ENCODE measurements at places on chromosomes 2 and 18.

DNA sequence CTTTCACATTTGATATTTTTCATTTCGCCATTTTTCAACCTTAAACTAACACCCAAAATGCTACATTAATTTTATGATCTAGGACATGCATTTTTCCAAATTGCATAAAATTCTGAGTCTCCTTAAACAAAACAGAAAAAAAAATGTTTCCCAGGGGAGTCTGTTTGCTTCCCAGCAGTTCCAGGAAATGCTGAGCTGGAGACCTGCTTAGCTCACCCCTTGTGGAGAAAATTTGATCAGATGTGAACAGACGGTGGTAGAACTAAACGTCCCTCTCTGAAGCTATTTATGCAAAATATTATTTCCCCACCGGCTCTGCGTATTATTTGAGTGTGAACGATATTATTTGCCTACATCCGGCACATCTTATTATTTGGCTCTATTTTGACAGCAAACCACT lies 74.9 kb upstream of the AGAP1 start:
- DNase-seq, result no peak

GRCh38 chr2:181411105-181411849 lies 45.9 kb upstream of the ITGA4 start:
- DNase-seq, result no peak

- no peak for DNase-seq
Measured at GRCh38 chr2:147630585-147630984, 214.2 kb upstream of the ACVR2A start.

GRCh38 chr2:48364100-48364499 lies 165.9 kb upstream of the STON1 start:
- no peak for DNase-seq

GRCh38 chr18:75475228-75475627 lies 47.7 kb upstream of the SMIM21 start:
- no peak for DNase-seq

GRCh38 chr2:10252224-10252623 lies 50.5 kb upstream of the HPCAL1 start:
- no peak for DNase-seq

- DNase-seq, result no peak
Measured at GRCh38 chr2:39696838-39697237, 31.1 kb downstream of the TMEM178A start.

GRCh38 chr2:8857709-8858108 lies 20.3 kb upstream of the KIDINS220 start:
- DNase-seq, result no peak

DNA sequence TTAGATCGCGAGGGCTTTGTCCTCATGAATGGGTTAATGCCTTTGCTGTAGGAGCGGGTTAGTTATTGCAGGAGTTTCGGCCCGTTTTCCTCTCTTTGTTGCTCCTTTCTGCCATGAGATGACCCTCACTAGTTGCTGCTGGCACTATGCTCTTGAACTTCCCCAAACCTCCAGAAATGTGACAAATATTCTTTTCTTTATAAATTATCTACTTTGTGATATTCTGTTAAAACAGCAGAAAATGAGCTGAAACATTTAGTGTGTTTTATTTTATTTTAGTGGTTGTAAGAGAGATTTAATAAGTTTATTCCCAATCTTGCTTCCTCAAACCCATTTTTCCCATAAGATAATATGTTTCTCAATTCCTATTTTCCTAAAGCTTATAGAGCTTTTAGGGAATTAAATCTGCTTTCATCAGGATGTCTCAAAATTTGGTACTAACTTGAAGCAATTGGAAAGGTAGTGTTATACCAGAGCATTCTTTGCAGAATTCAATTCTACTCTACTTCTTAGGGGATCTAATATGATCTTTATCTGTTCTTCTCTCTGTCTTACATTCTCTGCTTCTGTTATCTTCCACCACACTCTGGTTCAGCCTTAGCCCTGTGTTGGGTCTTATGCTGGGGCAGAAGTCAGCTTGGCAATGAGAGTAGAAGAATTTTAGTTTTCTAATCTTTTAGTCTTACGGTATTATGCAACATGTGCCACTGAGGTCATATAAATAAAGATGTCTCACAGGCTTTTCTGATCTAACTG lies 23.1 kb downstream of the DDX1 start:
- DNase-seq, result no peak

GRCh38 chr18:23387265-23387664 lies 65.8 kb upstream of the RIOK3 start:
- DNase-seq, result no peak

DNA sequence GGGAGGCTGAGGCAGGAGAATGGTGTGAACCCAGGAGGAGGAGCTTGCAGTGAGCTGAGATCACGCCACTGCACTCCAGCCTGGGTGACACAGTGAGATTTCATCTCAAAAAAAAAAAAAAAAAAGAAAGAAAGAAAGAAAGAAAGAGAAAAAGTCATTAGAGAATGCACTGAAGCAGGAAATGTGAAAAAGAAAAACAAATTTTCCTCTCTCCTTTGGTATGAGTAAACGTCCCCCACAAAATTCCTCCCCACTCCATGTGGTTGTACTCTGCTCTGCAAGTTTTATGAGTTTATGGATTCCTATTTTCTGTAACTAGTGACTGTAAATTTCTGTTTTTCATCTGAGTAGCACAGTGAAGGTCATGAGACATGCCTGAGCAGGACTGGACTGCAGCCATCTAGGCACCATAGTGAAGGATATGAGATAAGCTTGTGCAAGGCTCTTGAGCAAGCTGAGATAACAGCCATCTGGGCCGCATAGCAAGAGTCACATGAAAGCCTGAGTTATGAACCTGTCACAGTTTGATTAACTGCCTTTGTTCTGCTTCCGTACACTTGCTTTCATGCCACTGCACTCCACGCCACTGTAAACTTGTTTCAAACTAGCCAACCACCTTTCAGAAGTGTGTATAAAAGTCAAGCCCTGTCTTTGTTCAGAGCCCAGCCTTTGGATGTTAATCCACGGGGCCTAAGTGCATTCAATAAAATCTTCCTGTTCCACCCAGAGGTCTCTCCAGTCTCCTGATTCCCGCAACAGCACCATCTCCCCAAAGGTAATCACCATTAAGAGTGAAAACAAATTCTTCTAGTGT lies 50.2 kb downstream of the SKA1 start:
- DNase-seq, result no peak

- DNase-seq, result no peak
Measured at GRCh38 chr2:15160201-15160991, 400.7 kb downstream of the NBAS start.

DNA sequence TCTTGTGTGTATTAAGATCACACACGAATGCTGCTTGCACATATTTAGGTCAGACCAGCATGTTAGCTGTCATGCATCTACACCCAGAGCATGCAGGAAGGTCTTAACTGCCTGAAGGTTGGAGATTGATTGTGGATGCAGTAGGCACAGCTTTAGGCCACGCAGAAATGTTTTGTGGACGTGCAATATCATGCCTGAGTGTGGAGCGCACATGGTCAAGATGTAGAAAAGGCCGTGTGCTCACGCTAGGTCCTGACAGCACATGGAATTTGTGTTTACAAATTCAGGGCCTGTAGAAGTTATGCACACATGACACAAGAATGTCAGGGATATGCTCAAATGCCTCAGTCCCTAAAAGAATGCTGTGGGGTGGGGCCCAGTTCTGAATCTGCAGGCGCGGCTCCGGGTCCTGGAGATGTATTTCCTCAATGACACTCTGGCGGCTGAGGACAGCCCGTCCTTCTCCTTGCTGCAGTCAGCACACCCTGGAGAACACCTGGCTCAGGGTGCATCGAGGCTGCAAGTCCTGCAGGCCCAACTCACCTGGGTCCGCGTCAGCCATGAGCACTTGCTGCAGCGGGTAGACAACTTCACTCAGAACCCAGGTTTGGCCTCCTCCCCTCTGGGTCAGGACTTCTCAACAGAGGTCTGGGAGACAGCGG lies 27.9 kb downstream of the MARCO start:
- no peak for DNase-seq

DNA sequence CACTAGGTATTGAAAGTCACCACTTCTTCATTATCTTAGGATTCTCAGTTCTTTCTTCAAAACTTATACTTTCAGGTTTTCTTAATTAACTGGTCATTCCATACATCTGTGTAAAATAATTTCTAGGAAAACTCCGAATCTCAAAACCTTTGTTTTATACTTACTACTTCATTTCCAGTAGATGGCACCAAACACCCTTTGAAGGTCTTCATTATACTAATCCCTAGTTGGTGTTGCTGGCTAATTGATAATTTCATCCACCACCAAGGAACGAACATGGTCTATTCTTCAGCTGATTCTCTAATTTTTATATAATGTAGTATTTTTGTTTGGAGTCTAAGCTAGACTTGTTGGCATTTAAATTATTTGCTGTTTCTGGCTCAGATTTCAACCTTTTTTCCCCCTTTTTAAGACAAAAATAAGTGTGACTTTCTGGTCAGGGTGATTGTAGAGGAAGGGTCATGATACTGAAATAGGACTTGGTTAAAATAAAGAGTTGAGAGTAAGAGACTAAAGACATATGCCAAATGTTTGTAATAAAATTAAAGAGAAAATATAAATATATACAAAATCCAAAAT lies 2.8 kb upstream of the MXD1 start:
- no peak for DNase-seq

- no peak for DNase-seq
Measured at GRCh38 chr2:43358410-43359201, 132.2 kb upstream of the ZFP36L2 start.

GRCh38 chr2:239921843-239922242 lies 103.3 kb downstream of the NDUFA10 start:
- no peak for DNase-seq

GRCh38 chr2:42055573-42056514 lies 8.0 kb downstream of the PKDCC start:
- no peak for DNase-seq

- DNase-seq, result no peak
Measured at GRCh38 chr2:74131901-74132300, 15.8 kb downstream of the BOLA3 start.

DNA sequence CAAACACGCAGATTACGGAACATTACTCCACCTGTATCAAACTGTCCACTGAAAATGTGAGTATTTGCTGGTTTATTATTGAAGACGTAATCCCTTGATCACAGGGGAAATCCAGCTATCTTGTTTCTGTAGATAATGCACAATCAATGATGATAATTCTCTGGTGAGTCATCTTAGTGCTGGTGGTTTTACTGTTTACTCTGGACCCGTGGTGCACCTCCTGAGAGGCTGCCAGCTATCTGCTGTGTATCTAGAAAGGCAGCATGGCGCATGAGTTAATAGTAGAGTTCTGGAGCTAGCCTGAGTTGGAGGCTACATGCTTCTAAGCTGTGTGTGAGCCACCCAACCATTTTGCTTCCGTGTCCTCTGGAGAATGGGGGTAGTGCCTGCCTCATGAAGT lies 6.5 kb downstream of the NCAPH start:
- no peak for DNase-seq

DNA sequence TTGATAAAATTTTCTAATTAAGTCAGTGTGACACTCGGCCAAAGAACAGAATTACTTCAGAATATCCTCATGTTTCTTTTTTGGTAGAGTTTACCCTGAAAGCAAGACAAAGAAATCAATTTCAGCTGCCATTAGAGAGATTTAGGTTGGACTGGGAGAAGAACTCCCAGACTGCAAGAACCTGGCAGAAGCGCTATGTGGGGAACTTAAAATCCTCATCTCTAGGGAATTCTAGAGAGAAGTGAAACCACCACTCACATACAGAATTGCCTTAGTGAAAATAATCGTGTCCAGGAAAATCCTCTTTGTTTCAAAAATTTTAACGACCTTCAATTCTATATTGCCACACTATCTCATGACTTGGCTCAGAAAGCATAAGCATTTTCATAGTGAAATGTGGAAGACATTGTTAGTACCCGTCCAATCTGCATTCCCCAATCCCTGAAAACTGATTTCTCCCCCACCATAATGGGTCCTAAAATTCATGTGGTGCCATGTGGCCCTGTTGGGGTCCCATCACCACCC lies 297.3 kb upstream of the MEIS1 start:
- DNase-seq, result no peak

DNA sequence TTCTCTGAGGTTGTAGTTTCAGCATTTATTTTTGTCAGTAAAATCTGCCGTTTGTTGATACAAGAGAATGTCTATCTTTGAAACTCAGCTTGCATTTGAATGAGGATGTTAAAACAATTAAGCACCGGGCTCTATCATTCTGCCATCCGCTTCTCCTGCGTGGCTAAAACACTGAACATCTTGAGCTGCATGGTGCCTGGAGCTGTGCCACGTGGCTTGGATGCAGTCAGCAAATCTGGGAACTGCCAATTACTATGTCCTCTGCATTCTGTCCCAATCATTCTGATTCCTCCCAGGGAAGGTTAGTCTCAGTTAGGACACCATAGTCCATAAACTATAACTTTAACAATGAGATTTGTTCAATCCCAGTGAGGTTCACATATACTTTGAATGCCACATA lies 598.4 kb downstream of the FBXO15 start:
- DNase-seq, result no peak

DNA sequence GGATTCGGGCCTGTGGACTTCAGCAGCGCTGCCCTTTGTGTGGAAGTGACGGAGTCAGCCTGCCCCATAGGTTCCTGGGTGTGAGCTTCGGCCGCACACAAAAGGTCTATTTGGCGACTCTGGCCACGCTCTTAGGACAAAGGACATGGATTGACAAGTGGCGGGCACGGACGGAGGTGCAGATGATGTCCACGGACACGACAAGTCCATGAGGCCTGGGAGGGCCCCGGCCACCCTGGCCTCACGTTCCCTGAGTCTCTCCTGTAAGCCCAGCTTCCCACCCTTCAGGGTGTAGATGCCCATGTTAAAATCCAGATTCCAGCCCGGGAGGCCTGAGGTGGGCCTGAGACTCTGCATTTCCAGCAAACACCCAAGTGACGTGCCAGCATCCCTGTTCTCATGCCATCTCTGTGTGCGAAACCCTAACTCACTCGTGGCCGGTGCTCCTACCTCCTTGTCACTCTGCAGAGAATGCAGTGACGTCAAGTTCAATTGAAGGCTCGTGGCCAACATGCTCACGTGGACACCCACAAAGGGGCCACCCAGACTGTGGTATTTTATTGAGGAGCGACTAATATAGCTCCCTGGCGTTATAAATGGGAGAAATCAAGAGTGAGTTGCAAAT lies 111.7 kb downstream of the RTP5 start:
- no peak for DNase-seq

DNA sequence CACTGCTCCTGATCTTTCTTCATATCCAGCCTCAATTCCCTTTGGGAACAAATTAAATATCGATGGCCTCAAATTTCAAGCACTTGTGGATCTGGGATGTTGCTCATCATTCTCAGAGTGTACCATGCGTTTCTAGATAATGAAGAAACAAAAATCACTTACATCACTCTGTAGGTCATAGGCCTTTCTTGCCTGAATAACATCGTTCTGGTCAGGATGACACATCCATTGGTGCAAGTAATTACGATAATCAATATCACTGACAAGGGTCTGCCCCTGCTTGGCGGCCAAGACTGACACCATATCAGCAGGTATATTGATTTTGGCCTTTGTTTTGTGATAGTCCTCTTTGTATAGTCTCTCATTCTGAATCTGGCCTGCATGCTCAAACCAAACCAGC lies 157.3 kb downstream of the RIF1 start:
- no peak for DNase-seq

DNA sequence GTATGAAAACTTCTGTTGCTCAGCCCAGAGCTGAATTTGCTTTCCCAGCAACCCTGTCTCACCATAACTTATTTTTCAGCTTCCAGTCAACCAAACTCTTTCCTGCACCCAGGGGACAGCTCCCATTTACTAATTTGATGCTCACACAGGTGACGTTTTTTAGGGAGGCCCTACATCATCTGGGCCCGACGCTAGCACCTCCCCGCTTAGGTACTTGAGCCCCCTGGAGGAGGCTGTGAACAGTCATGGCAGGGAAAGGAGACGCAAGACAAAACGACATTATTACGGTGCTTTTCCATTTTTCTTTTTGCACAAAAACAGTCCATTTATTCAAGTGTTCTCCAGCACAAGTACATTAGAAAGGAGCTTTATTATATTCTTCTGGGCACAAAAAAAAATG lies 59.2 kb upstream of the POMC start:
- DNase-seq, result no peak

Measured in GOT3 (cell line).